Adrenal gland (tissue), 19 donors: ENCODE measurements at places on chromosomes 5 and 9. TPM values are rescaled to one million over a fixed set of nuclear protein-coding genes. Genes with fewer than 3 reads are reported as not detected.

Gene CDC25C
- 0.31 TPM for total RNA-seq

Gene ESM1
- 2.4 TPM for total RNA-seq

Gene SERF1A
- 8.7 TPM for total RNA-seq

Gene TERT
- total RNA-seq: not detected

Gene ZNF608
- total RNA-seq: 15.5 TPM

Gene PRR7
- 5.4 TPM for total RNA-seq

- H3K27ac ChIP-seq: peak overlapping the region; percentile 22
- no peaks in the 10 kb centered on the region for H3K27me3 ChIP-seq
- H3K4me1 ChIP-seq: no peaks in the 10 kb centered on the region
- H3K36me3 ChIP-seq: no peaks in the 10 kb centered on the region
- H3K4me3 ChIP-seq: no peak overlapping the region
- no peak for DNase-seq
These were observed 197.8 kb downstream of the GLIS3 start for GRCh38 chr9:4102078-4102477.

GRCh38 chr9:3475300-3476020 lies 50.3 kb downstream of the RFX3 start:
- no peak overlapping the region for H3K27ac ChIP-seq
- no peak for DNase-seq
- no peaks in the 10 kb centered on the region for H3K27me3 ChIP-seq
- H3K36me3 ChIP-seq: no peaks in the 10 kb centered on the region
- H3K4me1 ChIP-seq: peaks cover 15% of the 10 kb centered on the region

GRCh38 chr5:87136096-87136495 lies 131.6 kb upstream of the RASA1 start:
- no peak overlapping the region for H3K27ac ChIP-seq
- DNase-seq: no peak
- H3K27me3 ChIP-seq: no peaks in the 10 kb centered on the region
- H3K4me3 ChIP-seq: no peak overlapping the region
- H3K4me1 ChIP-seq: no peaks in the 10 kb centered on the region

DNA sequence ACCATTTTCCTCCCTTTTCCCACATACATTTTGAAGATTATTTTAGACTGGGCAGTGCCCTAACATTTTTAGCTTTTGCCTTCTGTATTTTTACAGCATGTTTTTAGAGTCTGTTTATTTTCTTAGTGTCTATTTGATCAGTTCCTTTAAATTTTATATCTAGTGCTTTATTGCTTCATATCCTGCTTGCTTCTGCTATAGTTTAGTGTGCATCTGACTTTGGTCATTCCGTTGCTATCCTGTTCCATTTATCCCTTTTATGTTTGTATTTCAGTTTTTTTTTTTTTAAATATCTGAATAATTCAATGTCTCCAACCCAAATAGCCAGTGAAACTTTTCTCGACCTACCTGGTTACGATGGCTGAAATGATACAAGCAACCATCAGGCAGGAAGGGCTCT lies 203.8 kb downstream of the ARHGAP26 start:
- H3K36me3 ChIP-seq: no peaks in the 10 kb centered on the region
- H3K4me1 ChIP-seq: peaks cover 3% of the 10 kb centered on the region
- no peak overlapping the region for H3K4me3 ChIP-seq
- DNase-seq: no peak
- H3K27me3 ChIP-seq: no peaks in the 10 kb centered on the region

DNA sequence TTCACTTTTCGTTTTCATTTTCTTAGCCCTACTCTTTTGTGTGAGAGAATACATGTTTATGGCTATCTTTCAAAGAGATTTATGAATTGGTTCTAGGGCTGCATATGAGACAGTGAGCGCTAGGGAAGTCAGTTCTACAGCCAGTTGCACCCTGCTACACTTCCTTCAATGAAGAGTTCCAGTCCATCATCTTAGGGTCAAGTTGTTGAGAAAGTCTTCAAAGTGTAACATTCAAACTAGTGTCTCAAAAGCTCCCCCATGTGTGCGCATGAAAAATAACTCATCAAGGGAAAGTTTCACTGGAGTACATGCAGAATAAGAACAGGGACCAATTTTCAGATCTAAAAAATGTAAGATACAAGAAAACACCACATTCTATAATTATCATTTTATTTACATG lies 317.2 kb downstream of the DEPDC1B start:
- no peaks in the 10 kb centered on the region for H3K4me1 ChIP-seq
- no peak overlapping the region for H3K27ac ChIP-seq
- no peaks in the 10 kb centered on the region for H3K36me3 ChIP-seq
- H3K4me3 ChIP-seq: no peak overlapping the region
- H3K27me3 ChIP-seq: no peaks in the 10 kb centered on the region

- H3K27ac ChIP-seq: peak overlapping the region; percentile 21
- DNase-seq: no peak
- H3K4me1 ChIP-seq: no peaks in the 10 kb centered on the region
- no peaks in the 10 kb centered on the region for H3K36me3 ChIP-seq
- no peaks in the 10 kb centered on the region for H3K27me3 ChIP-seq
- H3K4me3 ChIP-seq: no peak overlapping the region
These were observed 59.1 kb downstream of the FGF1 start for GRCh38 chr5:142626786-142627185.

DNA sequence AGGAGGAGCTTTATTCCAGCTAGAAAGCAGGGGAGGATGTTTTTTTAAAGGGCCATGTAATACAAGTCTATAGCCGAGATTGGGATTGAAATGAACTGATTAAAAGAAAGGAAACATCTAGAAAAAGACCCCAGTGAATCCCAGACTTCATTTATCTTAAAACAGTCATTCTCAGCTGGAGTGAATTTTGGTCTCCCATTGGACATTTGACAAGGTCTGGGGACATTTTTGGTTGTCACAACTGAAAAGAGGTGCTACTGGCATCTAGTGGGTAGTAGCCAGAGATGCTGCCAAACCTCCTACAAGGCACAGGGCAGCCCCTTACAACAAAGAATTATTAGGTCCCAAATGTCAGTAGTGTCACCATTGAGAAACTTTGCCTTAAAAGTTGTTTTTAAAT lies 16.3 kb upstream of the SPINK4 start:
- H3K36me3 ChIP-seq: no peaks in the 10 kb centered on the region
- peaks cover 5% of the 10 kb centered on the region for H3K4me1 ChIP-seq
- H3K4me3 ChIP-seq: no peak overlapping the region
- no peak for DNase-seq

DNA sequence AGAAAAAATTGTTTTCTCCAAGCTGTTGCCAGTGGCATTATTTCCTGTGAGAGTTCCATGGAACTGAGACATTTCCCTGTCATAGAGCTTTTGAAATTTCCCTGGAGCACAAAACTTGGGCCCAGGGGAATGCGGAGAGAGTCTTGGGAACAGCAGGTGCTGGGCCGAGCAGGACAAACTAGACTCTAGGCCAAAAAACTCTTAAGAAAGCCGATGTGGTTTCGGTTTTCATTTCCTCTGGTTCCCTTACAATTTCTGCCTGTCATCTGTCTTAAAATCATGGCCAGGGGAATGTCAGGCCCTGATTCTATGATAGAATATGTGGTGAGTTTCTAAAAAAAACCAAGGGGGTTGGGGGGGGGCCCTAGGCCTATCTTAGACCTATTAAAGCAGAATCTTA lies 4.6 kb downstream of the SLC35A4 start:
- DNase-seq: no peak
- H3K27me3 ChIP-seq: no peaks in the 10 kb centered on the region
- H3K4me3 ChIP-seq: no peak overlapping the region
- H3K36me3 ChIP-seq: no peaks in the 10 kb centered on the region
- no peak overlapping the region for H3K27ac ChIP-seq
